Stimulated activated naive CD8-positive, alpha-beta T cell treated with anti-CD3 and anti-CD28 coated beads, Interleukin-15, Interleukin-2, amounts not matched to agents 100 U/mL and 50 U/mL, for 24 hours (primary cell): ENCODE measurements at places on chromosomes 2 and 18.

DNA sequence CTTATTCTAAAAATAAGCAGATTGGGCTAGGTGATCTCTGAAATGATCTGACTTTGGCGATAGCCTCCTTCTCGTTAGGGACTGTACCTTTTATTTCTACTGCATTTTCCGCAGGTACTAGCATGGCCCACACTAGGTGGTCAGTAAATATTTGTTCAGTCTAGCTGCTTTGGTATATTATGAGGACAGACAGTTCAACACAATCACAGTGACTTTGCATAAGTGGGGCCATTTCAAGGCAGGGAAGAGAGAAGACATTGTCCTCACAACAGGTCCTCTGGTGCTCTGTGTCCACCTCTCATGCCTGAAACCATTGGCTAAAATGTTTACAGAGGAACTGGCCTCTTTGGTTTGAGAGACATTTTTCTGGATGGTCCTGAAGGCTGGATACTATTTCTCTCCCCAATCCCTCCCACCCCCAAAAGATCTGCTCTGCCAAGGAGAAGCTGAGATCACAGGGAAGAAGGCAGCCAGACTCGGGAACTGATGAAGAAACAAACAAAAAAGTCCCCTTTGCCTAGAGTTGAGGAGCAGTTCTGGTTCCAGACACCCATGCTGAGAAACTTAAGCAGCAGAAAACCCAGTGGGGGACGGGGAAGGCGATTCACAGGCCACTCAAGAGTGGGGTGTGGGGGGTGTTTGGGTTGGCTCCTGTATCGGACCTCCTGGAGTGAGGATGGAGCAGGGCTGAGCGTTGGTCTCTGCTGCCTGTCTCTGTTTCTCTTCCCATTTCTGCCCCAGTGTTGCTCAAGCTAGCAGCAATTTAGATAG is 2.9 kb upstream of the TNP1 start:
- DNase-seq: no peak

DNA sequence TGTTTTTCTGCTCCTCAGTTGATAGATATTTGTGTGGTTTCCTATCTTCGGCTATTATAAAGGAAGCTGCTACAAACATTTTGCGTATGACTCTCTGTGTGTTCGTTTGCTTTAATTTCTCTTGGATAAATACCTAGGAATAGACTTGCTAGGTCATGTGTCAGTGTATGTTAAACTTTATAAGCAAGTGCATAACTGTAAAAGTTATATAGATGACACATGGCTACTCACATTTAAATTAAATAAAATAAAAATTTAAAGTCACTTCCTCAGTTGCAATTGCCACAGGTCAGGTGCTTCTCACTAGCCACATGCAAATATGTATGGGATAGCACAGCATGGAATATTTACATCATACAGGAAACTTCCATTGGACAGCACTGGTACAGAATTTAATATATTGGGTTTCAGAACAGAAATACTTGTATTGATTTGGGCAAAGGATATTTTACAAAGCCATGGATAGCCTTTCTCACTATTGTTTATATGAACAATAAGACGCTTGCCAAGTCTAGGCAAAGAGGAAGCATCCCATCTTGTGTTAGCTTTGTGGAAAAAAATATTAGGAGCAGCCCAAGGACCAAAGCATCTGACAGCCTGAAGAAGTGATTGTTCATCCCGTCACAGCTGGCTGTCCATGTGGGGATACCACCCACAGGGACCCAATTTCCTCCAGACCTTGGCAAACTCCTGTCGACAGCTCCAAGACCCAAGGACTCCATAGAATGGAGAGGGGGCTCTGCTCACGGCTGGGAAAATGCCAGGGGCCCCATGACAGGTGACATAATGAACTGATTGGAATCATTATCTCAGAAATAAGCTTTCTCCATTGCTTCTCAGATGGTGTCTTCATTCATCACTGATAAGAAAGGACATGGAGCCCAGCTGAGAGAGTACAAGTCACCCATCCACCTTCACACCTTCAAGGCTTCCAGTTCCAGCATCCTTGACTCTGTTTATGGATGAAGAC is 196.7 kb downstream of the SH3BP4 start:
- no peak for DNase-seq

DNA sequence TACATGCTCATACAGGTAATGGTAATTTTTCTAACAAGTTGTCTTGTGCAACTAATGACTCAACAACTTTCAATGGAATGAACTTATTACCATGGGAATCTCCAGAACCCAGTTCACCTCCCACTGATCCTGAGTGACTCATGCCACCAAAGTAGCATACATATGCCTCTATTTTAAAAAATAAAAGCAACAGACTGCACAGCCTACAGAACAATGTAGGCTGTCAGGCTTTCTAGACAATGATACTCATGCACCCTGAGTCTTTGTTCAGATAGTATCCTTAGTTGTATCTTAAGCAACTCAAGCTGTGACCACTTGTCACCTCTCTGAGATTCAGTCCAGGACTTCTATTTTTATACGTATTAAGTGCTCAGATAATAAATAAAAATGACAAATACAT is 531.0 kb upstream of the SETBP1 start:
- no peak for DNase-seq

DNA sequence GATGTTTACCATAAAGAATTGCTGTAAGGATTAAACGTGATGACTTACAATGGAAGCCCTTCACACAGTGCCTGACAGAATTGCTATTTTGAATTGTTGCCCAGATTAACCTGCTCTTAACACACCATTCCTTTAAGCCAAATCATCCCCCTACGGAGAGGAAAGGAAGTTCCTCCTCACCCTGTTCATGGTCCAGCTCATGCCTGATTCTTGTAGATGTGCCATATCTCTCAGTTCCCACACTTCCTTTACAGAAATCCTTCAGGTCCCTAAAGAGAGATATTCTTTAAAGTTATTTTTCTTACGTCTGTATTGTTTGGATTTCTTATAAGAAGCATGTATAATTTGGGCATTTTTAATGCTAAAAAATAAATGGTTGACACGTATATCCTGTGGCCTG is 127.5 kb upstream of the DAPL1 start:
- no peak for DNase-seq

- DNase-seq: no peak
Measured at GRCh38 chr18:55142410-55142809, 183.1 kb upstream of the CCDC68 start.

DNA sequence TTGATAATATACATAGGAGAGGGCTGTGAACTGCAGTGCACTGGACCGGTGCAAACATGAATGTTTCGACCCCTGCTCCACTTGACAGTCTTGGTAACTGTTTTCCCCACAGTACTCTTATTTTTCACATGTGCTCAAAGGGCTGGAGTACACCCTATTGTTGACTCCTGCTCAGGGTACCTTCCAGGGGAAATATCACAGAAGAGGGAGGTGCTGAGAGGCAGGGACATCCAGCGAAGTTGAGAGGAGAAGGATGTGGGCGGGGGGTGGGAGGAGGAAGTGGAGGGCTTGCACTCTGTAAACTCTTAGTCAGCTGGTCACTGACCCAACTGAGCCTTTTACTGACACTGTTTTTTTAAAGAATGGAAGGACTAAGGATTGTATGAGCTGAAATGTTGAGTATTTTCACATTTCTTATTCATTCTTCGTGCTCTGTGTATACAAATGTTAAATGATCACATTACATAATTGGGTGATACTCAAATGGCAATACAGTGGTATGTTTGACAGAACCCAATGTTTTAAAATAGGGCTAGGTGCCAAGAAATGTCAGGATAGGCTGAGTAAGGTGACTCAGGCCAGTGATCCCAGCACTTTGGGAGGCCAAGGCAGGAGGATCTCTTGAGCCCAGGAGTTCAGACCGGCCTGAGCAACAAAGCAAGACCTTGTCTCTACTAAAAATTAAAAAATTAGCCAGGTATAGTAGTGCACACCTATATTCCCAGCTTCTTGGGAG is 10.0 kb downstream of the INPP4A start:
- no peak for DNase-seq

DNA sequence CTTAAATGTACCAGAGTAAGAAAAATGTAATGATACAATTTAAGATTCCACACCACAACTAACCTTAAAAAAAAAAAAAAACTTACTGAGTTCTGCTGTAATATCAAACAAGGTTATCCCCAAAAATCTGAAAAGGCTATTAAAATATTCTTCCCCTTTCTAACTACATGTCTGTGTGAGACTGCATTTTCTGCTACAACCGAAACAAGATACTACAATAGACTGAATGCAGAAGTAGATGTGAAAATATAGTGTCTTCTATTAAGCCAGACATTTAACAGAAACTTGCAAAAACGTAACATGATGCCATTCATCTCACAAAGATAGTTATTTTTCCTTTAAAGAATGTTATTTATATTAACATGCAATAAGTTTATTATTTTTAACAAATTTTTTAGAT is 16.2 kb downstream of the SS18 start:
- no peak for DNase-seq

GRCh38 chr2:236049981-236050380 is 118.2 kb downstream of the GBX2 start:
- DNase-seq: peak; percentile 5

DNA sequence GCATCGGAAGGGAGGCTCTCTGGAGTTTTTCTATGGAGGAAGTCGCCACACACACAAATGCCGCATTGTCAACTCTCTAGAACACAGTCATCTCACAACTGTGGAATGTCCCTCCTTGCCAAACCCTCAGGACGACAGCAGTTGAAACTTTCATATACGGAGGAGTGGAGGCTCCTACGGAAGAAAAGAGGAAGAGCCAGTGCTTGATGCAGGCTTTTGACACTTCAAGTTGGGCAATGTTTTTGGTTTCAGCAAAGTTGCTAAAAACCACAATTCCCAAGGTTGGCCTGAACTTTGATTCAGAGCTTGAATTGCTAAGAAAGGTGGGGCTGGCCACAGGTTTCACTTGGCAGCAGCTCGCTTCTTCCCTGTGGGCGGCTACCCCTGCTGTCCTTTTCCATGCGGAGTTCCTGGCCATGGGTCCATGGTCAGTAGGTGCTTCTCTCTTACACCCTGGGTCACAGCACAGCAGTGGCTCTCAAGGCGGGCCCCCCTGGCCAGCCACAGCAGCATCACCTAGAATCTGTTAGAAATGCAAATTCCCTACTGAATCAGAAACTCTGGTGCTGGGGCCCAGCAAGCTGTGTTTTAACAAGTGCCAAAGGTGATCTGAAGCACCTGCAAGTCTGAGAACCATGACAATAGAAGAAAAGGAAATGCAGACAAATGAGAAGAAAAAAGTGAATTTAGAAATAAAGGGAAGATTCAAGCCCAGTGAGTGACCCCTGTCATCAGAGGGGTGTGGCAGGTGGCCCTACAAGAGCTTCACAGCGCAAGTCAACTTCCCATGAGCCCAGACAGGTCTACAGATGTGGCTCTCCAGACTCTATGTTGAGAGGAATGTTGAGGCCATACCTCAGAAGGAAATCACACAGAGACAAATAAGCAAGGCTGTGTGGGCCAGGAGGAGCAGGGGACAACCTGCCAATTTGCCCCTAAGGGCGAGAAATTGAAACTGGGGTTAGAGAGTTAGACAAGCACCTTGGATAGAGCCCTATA is 856.4 kb downstream of the RNF144A start:
- peak; percentile 51 for DNase-seq

GRCh38 chr2:62187246-62187645 is 8.7 kb upstream of the B3GNT2 start:
- no peak for DNase-seq

DNA sequence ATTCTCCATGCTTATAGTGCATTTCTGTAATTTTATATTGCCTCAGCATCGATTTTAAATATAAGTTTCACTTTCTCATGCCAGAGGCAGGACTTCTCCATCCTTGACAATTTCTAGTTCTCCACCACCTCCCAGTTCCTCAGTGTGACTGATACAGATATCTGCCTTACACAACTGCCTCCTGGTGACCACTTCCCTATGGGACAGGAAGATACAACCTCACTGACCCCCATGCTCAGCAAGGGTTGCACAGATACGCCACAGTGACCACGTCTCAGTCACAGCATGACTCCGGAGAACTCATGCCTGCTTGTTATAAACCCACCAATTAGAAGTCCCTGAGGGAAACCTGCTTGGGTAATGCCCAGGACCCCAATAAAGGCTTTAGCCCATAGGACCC is 284.0 kb upstream of the MC4R start:
- no peak for DNase-seq
